ENCODE measurements at places on chromosomes 2 and 18.

GRCh38 chr2:227846831-227847230, 24.6 kb upstream of the DAW1 start:
- DNase-seq, result peak; percentile 9

DNA sequence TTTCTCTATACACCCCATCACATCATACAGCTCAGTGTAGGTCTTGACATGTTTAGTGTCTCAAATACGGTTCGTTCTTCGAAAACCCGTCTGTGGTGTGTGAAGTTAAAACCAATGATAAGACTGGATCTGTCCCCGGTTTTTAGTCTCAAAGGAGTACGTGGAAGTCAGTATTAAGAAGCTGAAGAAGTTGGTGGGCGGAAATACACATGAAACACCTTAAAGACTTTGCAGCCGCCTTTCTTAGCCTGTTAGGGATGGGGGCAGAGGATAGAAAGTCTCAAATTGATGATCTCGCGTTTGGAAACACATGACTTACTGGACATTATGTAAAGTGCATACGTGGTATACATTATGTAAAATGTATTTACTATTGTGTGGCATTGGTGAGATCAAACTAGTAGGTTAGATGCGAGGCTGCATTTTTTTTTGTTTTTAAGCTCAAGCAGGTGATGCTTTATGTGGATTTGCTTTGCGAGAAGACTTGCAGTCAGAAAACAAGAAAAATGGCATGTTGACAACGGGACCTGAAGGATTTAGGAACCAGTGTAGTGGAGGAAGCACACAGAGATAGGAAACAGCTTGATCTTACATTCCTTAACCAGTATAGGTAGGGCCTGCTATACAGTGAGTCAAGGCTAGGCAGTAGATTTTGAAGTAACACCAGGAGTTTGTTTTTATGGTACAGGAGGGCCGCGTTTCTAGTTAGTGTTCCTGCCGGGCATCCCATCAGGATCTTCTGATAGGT, 1.2 kb downstream of the CNOT11 start:
- no peak for DNase-seq

- no peak for DNase-seq
Observed at GRCh38 chr2:156327835-156328695, 4.5 kb downstream of the NR4A2 start.

- DNase-seq, result no peak
Observed at GRCh38 chr2:37720533-37721200, 49.2 kb upstream of the CDC42EP3 start.

DNA sequence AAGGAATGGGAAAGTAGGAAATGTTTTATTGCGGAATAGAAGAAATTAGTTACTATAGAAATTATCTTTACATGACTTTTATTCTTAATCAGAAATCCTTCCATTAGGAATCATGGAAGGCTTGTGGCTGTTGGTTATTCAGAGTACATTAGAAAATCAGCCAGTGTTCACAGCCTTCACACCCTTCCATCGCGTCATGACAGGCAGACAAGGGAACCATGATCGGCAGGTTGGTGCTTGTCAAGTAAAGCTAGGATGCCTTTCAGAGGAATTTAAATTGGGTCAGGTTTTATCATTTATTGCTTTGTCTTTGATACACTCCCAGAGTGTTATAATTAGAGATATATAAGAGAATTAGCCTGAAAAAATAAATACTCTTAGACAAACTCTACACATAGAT, 400.6 kb downstream of the THSD7B start:
- DNase-seq, result no peak

- DNase-seq, result no peak
Observed at GRCh38 chr2:219041252-219041651, at the start of gene CFAP65. Gene CFAP65, minus strand, starts transcription at chr2:219041516. Its CDS starts 2,468 bp downstream, at chr2:219039048.

- no peak for DNase-seq
Observed at GRCh38 chr2:230205034-230205433, 14.8 kb downstream of the SP110 start.

- DNase-seq, result no peak
Observed at GRCh38 chr2:147623328-147623727, 221.5 kb upstream of the ACVR2A start.

- no peak for DNase-seq
Observed at GRCh38 chr2:86044614-86045013, 61.1 kb downstream of the POLR1A start.

DNA sequence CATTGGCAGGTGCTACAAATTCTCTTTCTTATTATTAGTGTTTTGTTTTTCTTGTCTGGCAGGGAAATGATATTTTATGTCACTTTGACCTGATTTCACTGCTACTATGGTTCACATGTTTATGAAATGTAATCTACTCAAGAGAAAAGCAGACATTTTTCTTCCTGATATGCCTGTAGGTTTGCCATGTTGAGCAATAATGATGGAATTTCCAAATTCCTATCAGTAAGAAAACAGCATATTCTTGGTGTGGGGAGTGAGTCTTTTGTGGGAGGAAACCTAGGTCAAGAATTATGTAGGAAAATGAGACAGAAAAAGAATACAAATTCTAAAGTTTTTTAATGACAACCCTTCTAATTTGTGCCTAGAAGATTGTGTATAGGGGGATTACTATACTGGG, 356.4 kb downstream of the SLC4A3 start:
- DNase-seq, result no peak

- DNase-seq, result no peak
Observed at GRCh38 chr2:173388795-173389194, 34.1 kb downstream of the CDCA7 start.

DNA sequence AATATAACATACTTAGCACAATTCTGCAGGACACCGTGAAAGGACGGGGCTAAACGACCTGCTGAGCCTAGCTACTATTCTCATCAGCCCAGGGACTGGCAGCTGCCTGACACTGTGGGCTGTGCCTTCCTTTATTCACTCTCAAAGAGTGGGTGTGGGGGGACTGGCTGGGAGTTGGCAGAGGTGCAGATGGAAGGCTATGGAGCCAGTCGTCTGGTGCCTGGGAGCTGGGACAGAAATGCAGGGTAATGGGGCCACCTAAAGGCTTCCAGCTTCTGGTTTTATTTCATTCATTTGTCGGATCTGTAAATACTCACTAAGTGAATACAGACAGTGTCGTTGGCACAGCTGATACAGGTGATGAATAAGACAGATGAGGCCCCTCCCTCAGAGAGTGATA, 56.0 kb upstream of the NFU1 start:
- no peak for DNase-seq

- no peak for DNase-seq
Observed at GRCh38 chr2:172836347-172836821, 100.7 kb downstream of the RAPGEF4 start.

DNA sequence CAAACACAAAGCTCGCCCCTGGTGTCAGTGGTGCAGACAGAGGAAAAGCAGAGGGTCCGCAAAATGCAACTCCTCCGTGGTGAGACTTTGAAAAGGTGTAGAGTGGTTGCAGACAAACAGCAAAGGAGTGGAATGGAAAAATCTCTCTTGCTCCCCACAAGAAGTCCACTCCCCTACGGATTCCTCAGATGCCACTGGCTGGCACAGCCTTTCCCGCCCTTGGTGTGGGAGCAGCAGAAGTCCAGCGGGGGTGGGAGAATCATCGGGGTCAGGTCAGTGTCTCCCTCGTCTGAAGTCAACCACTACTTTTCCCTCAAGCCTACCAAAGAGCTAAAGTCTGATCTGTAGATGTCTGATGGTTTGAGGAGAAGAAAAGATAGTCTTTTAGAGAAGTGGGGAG, 22.3 kb upstream of the B3GNT7 start:
- no peak for DNase-seq

- no peak for DNase-seq
Observed at GRCh38 chr2:64318476-64318748, 135.6 kb upstream of the LGALSL start.

DNA sequence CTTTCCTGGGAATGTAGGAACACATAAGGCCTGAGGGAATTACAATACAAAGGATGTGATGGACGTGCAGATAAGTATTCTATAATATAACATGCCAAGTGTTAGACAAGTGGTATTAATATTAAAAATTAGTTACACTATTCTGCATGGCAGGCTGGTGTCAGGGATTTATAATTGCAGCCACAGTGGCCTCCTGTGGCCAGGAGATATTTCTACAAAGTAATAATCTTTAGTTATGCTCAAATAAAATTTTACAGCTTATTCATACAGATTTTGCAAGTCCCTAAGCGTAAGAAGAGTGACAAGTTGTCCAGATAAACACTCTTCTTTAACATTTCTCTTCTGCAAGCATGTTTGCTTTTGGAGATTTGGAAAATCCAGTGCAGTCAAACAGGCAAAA, 90.4 kb upstream of the CBLN2 start:
- DNase-seq, result no peak

DNA sequence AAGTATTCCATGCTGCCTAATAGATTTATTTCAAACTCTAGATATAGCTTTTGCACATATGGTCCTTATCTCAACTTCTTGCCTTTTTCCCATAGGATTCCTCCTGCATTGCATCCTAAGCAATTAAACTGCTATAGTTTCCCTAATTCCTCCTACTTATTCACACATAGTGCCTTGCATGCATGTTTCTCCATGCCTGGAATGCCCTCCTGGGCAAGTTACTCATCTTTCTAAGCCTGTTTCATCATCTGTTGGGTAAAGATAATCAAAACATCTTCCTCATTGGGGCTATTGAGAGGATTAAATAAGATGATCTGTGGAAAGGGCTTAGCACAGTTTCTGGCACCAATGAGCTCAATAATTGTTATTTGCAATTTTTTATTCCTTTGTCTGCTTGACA, 726.5 kb downstream of the SLC4A3 start:
- no peak for DNase-seq

GRCh38 chr2:61727746-61728145, 126.1 kb downstream of the FAM161A start:
- DNase-seq, result no peak

DNA sequence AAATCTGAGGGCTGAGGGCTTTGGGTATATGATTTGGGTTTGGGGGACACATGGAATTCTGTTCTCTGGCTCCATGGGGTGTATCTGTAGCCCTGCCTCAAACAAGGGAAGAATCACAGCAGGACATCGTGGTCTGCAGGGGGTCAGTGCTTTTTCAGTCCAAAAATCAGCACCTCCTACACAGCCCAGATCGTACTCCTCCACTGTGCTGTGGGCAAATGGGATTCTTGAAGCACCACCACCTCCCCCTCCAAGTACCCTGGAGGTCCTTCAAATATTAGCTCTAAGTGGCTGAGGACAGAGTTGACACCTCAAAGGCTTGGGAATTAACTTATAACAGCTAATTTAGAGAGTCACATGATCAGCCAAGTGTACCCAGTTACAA, 41.5 kb downstream of the EPHA4 start:
- DNase-seq, result no peak

GRCh38 chr2:100902817-100903405, 83.0 kb downstream of the NPAS2 start:
- no peak for DNase-seq

GRCh38 chr2:23285091-23285800, 99.7 kb upstream of the KLHL29 start:
- DNase-seq, result no peak

DNA sequence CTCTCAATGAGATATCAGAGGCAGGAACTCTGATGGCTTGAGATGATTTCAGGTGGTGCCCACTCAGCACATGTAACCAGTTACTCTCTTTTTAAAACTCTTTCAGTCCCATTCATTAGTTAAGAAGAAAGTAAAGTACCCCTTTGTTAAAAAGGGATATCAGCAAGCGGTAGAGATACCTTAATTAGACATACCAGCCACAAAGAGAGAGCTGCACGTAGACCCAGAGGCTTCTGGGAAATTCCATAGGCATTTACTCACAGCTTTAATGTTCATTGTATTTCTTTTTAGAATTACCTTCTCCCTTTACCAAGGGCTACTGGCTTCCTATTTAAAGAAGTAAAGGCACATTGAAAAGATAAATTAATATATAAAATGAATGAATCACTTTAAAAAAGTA, 63.3 kb downstream of the LYPD6B start:
- DNase-seq, result no peak
